Gastrocnemius medialis (tissue), 4 donors: ENCODE measurements at places on chromosomes 16 and 17. TPM values are rescaled to one million over a fixed set of nuclear protein-coding genes. Genes with fewer than 3 reads are reported as not detected.

RAB40B gene
- total RNA-seq: 52.7 TPM

CHST5 gene
- total RNA-seq: not detected

DNA sequence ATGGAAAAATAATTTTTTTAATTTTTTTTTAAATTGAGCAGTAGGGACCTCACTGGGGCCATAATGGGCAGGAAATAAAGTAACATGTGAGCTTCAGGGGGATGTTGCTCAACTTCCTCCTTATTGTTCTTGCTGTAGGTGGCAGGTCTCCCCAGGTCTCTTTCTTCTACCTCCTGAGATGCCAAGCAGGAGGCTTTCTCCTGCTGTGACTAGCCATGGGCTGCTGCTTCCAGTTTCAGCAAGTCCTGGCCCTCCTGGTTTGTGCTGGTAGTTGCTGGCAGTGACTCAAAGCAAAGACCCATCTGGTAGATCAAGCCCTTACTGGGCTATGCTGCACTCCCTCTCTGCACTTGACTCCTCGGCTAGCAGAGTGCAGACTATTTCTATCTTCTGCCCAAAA is 2.3 kb downstream of the DPEP2NB start:
- no peak for DNase-seq

GRCh38 chr16:5072334-5073278 is 963 bp downstream of the ALG1 start:
- DNase-seq: no peak

KRTAP2-3 gene
- total RNA-seq: not detected
